Osteocyte (in vitro differentiated cells): ENCODE measurements at places on chromosomes 7 and 10.

GRCh38 chr10:110081911-110082310 lies 74.1 kb downstream of the ADD3 start:
- no peak for DNase-seq

DNA sequence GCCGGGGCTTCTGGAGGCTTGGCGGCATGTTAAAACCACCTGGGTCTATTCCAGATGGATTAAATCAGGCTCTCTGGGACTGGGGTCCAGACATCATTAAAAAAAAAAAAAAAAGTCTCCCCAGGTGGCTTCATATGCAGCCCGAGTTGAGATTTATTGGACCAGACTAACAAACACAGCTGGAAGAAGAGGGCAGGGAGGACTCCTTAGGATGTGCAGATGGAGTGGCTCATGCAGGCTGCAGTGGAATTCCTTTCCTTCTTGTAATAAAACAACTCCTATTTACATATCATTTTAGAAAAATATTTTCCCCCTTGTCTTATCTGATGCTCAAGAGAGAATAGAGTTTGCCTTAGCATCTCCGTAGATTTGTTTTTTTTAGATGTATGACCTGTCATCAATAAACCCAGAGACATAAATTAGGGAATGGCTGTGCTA lies 238.1 kb downstream of the CAMK1D start:
- DNase-seq: no peak

DNA sequence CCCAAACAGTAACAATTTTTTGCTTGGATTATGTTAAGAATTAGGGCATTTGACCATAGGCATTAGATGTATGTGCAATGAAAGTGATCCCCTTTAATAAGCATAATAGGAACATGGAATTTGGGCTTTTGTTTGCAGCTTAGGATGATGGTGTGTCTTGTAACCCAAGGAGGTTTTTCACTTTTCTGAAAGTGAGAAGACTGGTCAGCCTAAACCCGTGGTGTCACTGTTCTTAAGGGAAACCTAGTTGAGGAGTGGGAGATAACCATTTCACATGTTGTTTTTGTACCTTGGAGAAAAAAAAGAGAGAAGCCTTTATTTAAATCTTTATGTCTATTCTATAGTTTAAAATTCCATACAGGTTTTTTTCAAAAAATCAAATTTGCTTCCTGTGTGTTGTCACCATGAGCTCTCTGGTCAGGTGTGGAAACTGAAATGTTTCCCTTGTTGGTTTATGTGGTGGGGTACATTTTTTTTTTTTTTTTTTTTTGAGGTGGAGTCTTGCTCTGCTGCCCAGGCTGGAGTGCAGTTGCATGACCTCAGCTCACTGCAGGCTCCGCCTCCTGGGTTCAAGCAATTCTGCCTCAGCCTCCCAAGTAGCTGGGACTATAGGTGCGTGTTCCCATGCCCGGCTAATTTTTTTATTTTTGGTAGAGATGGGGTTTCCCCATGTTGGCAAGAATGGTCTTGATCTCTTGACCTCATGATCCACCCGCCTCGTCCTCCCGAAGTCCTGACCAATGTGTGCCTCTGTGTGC lies 7.7 kb downstream of the CCM2 start:
- no peak for DNase-seq

DNA sequence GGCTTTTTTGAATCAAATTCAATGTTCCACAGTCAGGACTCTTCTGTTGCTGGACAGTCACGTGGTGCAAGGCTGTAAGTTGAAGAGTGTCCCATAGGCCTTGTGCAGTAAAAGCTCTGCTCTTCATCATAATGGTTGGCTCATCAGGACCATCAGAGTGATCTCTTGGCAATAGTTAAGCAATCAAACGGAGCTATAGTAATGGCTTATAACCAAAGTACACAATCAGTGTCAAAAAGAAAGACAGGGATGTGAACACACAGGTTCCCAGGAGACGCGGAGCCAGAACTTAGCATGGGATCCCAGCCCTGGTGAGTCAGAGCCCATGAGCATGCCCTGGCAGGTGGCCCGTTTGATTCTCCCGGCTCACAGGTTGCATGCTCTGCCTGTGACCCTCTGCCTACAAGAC lies 10.8 kb upstream of the GPNMB start:
- DNase-seq: no peak

DNA sequence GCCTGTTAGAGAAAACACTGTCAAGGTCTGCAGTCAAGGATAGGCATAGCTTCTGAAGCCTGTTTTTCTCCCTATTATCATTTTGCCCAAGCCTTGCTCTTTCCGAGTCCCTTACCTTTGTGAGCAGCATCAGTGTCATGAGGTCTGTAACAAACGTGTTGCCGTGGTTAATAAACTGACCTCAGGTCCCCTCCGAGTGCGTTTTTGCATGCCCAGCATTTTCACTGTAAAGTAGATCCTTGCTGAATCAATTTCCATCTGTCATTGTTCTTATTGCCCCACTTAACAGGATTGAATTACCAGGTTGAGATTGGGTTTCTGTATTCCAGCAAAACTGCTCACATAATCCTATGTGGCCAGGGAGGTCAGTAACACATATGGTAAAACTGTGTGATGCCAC lies 110.3 kb downstream of the ZNF248 start:
- DNase-seq: no peak

GRCh38 chr7:50376056-50376820 lies 71.7 kb downstream of the IKZF1 start:
- DNase-seq: no peak

DNA sequence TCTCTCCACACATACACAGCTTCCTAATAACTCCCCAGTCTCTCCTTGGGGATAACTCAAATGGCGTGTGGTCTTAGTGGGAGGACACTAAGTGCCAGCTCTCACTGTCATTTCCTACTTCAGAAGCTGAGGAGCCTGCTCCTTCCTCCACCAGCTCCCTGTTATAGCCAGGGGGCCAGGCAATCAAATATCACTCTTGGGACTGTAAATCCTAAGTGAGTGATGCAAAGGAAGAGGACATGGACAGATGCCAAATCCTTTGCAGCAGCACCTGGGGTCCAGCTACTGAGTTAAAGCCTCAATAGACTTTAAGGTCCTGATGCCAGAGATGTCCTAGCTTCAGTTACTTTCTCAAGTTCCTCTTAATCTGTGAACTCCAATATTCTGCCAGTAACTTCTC lies 34.1 kb downstream of the SEM1 start:
- DNase-seq: no peak

GRCh38 chr7:24419077-24419476 lies 135.1 kb downstream of the NPY start:
- no peak for DNase-seq

DNA sequence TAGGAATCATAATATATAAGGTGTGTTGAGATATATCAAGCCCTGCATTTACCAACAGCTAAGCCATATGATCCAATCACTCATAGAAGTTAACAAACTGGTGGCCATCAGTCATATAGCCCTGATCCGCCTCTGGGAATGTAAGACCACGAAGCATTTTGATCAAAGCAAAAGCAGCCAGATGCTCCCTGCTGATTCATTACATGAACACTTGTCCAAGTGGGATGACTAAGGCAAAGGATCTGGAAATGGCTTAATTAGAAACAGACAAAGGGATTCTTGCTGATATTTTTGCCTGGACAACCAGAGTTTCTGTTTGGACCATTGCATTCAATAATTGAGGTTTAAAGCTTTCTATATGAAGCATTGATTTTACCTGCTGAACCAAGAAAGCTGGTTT lies 535.5 kb downstream of the GPAM start:
- no peak for DNase-seq

DNA sequence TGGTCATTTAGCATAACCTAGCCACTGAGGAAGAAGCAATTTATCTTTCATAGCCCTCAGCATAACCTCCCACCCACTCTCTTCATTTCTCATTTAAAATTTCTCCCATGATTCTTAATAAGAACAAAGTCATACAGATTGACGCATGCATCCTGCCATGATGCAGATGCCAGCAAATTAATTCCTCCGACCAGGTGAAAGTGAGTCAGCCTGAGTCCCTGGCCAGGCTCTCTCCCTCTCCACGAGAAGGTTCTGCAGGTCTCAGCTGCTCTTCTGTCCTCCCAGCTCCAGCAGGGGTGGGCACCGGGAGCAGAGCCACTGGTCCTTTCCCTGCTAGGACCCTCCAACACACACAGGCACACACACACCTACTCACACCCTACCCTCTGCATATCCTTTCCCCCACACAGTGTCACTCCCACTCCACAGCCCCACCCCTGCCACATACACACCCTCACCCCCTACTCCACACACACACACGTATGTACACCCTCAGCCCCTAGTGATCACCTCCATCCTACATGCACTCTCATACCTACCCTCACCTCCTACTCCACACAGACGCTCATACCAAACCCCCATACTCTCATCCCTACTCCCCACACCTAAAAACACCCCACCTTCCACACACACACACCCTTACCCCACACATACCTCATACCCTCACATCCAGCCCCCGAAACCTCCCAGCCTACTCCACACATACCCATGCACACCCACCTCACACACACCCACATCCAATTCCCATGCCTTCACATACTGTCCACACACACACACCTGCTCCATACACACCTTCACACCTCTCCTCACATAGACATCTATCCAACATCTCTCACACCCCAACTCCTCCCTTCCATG lies 78.0 kb downstream of the FAM13C start:
- DNase-seq: no peak

DNA sequence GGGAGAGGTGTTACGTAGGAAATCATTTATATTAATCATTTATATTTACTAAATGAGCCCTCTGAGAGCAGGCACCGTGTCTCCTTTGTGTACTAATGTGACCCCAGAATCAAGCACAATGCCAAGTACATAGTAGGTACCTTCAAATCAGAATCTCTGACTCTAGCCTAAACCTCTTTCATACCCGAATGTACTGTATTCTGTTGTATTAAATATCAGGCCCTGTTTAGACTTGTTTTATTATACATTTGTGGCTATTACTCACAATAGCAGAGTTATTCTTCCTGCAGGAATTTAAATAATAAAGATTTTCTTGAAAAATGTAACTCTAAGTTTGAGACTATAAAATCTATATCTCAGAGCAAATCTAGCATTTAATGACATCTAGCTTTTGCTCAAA lies 297.3 kb downstream of the EXOC4 start:
- DNase-seq: no peak

DNA sequence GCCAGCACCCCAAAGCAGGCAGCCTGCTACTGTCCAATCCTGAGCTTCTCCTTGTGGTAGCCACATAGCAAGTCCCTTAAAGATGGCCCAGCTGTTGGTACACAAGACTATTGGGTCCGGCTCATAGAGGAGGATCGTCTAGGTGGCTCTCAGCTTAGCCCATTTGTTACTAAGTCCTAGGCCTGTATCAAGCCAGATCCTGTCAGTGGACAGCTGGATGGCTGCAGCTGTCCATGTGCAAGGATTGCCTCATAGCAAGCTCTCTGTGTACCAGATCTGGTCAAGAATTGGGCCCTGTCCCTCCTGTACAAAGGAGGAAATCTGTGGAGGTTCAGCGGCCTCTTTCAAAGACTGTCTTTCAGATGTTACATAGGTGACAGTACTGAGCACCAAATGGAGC lies 12.2 kb upstream of the TMEM168 start:
- no peak for DNase-seq
